Stimulated activated CD8-positive, alpha-beta memory T cell treated with anti-CD3 and anti-CD28 coated beads, Interleukin-4, amount 100 ng/mL, for 1 hour (primary cell): ENCODE measurements at places on chromosomes 4 and X.

- no peak for DNase-seq
Observed at GRCh38 chr4:60452266-60452665, 747.9 kb upstream of the ADGRL3 start.

DNA sequence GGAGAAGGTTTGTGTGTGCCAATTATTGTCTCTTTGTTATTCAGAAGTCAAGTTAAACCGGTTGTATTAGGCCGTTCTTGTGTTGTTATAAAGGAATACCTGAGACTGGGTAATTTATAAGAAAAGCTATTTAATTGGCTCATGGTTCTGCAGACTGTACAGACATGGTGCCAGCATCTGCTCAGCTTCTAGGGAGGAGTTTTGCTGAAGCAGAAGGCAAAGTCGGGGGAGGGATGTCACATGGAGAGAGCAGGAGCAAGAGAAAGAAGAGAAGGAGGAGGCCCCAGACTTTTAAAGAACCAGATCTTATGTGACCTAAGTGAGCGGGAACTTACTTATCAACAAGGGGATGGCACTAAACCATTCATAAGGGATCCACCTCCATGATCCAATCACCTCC is 349.3 kb upstream of the PCDH18 start:
- no peak for DNase-seq

- no peak for DNase-seq
Observed at GRCh38 chr4:3231471-3231870, 17.5 kb upstream of the MSANTD1 start.

GRCh38 chr4:188262464-188262863 is 123.2 kb downstream of the TRIML1 start:
- no peak for DNase-seq

- no peak for DNase-seq
Observed at GRCh38 chr4:113222471-113222870, 173.0 kb downstream of the ANK2 start.

DNA sequence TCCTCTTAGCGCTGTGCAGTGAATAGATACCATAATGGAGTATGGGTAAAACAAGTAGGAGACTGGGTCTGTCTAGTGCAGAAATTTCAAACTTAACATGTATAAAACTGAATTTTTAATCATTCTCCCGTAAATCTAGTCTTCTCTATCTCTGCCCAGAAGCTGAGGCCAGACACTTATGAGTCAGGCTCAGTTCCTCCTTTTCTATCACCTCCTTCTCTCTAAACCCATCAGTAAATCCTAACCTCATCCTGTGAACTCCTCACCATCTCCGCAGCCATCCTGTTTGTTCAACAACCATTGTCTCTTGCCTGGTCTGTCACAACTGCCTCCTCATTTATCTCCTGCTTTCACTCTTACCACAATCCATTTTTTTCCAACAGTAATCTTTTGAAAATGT is 19.8 kb upstream of the SGMS2 start:
- no peak for DNase-seq

GRCh38 chr4:38128478-38129459 is 168.6 kb downstream of the PTTG2 start:
- DNase-seq: peak; percentile 17

GRCh38 chr4:41525129-41525528 is 12.8 kb upstream of the LIMCH1 start:
- no peak for DNase-seq

- DNase-seq: no peak
Observed at GRCh38 chr4:35151816-35152572, 1092.3 kb downstream of the ARAP2 start.

GRCh38 chr4:107922486-107923473 is 8.6 kb upstream of the CYP2U1 start:
- DNase-seq: no peak

DNA sequence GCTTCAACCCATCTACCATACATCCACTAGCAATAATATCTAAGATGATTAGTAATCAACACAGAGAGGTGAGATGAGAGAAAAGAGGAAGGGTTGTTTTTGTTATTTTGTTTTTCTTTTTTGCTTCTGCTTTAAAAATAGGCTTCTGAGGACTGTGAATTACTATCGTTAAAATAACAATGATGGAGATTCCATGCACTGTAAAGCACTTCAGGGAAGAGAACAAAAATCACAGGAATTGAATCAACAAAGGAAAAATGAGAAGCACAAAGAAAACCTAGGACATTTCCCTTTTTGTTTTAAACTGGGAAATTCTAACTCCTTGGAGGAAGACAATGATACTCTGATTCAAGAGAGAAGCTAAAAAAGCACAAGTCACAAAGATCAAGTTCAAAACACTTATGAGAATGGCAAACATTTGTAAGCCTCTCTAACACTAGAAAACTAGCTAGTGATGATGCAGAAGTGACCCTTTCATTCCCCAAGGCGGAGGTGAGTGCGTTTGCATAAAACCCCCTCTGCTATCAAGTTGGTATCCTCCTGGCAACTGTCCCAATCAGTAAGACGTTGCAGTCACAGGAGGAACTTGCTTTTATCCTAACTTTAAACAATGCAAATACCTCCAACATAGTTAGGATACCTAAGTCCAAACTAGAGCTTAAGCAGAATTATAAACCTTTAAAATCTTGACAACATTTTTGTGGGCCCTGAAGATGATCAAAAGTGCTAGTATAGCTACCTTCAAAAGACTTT is 308.5 kb downstream of the CAMK2D start:
- DNase-seq: no peak

GRCh38 chr4:16129336-16129735 is 45.5 kb upstream of the PROM1 start:
- DNase-seq: no peak

DNA sequence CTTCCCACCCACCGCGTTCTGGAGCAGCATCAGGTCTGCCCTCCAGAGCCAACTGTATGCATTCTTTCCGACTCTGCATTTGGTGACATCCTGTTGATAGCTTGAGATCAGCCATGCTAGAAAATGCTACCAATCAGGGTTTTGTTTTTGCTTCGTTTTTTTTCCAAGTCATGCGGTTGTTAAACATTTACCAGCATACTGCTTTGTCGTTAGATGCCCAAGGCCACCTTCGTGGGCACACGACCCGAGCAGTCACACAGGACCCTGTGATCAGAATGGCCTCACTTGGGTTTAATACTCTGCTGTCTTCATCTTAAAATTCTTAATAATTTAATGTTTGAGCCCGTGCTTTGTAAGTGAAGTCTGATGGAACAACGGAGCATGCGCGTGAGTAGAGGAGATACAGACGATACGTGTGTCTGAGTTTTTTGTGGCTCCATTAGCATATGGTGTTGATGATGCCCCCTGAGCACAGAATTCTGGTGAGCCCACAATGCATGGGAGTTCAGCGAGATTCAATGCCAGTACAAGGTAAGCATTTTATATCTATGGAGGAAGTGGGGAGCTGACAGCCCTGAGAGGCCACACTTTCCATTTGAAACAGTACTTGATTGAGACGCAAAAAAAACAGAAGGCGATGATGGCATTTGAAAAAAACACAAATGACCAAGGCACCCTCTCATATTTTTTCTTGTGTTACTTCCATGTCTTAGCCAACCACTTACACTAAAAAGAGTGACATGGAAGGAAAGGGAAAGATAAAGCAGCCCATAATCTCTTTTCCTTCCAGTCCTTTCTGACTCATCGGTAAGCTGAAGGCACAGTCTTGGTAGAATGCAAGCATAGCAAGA is 323.6 kb downstream of the BCOR start:
- DNase-seq: no peak

- DNase-seq: no peak
Observed at GRCh38 chr4:150379454-150379853, 202.5 kb upstream of the MAB21L2 start.

DNA sequence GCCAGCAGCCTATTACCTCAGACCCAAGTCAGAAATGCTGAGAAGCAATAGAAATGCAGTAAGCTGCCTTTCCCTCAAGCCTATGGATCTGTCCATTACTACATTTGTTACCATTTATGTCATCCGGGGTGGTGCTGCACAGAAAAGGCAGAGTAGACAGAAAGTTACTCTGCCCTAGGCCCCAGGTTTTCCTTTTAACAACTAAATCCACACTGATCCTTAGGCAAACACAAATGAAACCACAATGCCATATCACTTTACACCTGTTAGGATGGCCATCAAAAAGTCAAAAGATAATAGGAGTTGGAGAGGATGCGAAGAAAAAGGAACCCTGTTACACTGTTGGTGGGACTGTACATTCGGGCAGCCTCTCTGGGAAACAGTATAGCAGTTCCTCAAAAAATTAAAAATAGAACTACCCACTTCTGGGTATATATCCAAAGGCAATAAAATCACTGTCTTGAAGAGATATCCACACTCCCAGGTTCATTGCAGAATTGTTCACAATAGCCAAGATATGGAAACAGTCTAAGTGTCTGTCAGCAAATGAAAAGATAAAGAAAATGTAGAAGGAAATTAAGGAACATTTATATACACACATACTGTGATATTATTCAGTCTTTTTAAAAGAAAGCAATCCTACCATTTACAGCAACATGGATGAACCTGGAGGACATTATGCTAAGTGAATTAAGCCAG is 186.3 kb downstream of the NWD2 start:
- DNase-seq: no peak

- no peak for DNase-seq
Observed at GRCh38 chr4:61200187-61200915, at the start of gene ADGRL3. Gene ADGRL3, plus strand, starts transcription at chr4:61200326.

GRCh38 chrX:139642241-139642927 is 65.6 kb downstream of the MCF2 start:
- no peak for DNase-seq

- no peak for DNase-seq
Observed at GRCh38 chr4:41305476-41305875, 48.7 kb downstream of the UCHL1 start.

DNA sequence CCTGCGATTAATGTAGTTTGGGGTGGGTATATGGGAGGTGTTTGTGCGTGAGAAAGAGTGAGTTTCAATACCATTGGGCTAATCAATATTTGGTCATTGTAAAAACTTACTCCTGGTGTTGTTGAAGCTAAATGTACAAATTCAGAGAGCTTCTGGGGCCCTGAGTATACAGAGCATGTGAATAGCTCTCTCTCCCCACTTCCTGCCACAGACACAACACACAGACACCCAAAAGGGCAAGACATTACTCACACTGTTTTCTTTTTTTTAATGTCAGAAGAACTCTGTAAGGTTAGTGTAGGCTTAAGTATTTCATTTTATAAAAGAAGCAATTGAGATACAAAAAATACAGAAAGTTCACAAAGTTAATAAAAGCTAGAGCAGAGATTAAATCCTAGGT is 151.3 kb upstream of the KCNIP4 start:
- no peak for DNase-seq

DNA sequence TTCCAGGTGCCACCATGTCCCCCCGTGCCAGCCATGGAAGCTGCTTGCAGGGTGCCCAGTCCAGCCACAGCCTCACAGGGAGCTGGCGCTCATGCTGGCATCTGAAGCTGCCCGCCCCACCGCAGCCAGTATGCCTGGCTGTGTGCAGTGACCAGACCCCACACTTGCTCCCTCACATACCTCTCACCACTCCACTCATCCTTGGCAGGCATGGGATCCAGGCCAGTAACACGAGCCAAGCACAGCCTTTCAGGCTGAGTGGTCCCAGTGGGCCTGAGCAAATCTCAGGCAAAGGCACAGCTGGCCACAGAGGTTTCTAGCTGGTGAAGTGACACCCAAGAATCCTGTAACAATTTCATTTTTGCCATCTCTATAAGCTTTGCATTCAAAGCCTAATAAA is 48.4 kb upstream of the SEC24B start:
- no peak for DNase-seq

DNA sequence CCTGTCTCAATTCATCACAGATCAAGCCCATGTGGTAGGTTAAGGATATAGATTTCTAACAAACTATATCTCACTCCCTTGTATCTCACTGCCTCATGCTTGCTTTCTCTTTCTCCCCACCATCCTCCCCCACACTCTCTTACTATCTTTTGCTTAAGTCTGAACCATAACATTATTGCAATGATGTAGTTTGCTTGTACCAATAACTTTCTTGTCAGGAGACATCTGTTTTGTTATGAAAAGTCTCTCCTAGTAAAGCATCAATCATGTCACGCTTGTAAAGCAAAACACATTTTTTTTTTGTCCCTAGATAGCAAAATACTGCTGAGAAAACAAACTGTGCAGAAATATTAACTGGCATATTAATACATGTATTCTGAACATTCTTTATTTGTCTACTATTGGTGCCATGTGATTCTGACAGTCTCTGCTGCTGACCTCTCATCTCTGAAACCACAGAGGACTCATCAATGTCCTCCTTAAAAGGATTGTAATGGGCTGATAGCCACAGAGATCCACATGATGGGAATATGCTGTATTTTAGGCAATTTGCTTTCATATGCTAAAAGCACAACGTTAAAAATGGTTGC is 217.5 kb downstream of the VEGFC start:
- no peak for DNase-seq

DNA sequence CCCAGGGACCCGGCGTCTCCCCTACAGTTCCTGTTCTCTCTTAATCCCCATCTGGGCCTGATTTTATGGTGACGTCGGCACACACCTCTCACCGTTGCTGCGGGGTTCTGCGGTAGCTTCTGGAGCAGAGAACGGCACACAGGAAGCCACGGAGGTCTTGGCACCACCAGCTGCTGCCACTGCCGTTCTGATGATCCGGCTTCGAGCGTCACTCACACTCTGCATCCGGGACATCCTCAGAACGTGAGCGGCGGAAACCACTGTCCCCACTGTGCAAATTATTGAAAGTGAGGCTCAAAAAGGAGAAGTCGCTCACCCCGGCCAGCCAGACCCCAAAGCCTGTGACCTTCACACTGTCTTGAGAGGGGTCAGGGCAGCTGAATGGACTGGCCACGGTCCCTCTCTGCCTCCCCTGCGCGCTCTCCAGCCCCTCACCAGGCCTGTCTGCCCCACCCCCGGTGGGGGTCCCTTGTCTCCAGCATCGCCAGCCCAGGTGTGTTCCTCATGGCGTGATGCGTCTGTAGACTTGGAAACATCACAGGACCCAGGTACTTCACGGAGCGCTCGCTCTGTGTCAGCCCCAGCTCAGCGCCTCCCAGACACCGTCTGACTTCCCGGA is 201.1 kb downstream of the AFAP1 start:
- DNase-seq: no peak

DNA sequence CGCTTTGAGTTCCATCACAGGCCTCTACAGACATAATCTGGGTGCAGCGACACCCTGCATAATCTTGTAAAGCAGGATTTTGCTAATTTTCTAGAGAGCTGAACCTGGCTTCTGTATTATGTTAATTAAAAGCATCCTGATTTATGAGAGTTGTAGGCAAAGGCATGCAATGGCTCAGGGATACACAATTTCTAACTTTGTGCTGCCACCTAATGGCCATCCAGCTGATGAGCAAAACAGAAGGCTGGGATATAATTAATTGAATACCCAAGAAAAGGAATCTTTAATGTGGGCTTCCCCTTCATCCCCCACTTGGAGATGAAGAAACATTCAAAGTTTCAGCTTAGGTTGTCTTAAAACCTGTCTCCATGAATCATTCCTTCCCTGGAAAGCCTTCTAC is 78.1 kb downstream of the BMP15 start:
- no peak for DNase-seq

- no peak for DNase-seq
Observed at GRCh38 chrX:19350941-19351384, 7.2 kb downstream of the PDHA1 start.

GRCh38 chrX:150197388-150197787 is 165.7 kb upstream of the MAMLD1 start:
- no peak for DNase-seq

GRCh38 chr4:56222514-56222913 is 164.8 kb downstream of the AASDH start:
- DNase-seq: no peak
